ENCODE measurements at places on chromosomes 7 and 10. TPM values are rescaled to one million over a fixed set of nuclear protein-coding genes. Genes with fewer than 3 reads are reported as not detected.
A peak's percentile ranks its signal among the peaks of the same experiment; 100 is the strongest.

DNA sequence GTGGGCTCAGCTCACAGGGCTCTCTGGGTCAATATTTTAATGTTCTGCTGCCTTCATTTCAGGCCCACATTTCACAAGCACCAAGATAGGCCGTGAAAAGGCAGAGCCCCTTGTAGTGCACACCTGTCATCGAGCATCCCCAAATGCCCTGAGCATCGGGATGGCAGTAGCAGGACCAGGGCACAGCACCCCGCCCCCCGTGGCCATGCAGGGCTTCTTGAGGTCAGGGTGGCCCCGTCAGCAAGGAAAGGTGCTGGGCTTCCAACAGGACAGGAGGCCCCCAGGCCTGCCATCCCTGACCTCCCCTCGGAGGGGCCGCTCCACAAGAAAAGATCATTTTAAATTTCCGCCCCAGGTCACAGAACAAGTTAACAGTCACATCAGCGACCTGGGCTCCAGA is 2.9 kb upstream of the CNPY1 start:
- no peaks in the 10 kb centered on the region for H3K27me3 ChIP-seq
- H3K4me3 ChIP-seq, result no peak overlapping the region
- DNase-seq, result no peak
- H3K36me3 ChIP-seq, result no peaks in the 10 kb centered on the region
- H3K4me1 ChIP-seq, result no peaks in the 10 kb centered on the region

CYP17A1 gene
- not detected for total RNA-seq

DNA sequence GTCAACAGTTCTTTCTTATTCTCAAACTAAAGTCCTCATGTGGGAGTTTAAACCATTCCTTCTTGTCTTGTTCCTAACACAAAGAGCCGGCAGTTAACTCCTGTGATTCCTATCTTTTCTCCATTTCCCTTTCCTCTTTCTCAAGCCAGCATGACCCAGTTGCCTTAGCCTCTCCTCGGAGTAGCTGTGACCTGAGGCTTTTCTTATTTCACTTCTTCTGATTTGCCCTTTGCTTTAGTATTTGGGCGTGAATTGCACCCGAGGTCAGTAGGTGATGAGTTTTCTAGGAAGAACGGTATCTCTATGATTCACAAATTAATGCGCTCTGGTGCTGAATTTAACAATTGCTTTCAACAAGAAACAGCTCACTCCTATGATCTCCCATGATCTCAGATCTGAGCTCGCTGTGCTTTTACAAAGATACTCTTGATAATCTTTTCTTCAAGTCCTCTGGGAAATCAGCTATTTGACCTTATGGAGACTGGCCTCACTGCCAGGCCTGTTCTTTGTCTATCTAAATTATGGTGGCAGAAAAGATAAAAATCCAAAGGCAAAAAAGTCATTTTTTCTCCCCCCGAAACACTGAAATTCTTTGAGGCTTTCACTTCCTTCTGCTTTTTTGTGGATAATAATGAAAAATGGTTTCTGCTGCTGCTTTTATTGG is 184.6 kb downstream of the JCAD start:
- no peaks in the 10 kb centered on the region for H3K4me1 ChIP-seq
- no peaks in the 10 kb centered on the region for H3K36me3 ChIP-seq
- no peak overlapping the region for H3K4me3 ChIP-seq
- H3K27ac ChIP-seq, result no peak overlapping the region
- no peak for DNase-seq

DNA sequence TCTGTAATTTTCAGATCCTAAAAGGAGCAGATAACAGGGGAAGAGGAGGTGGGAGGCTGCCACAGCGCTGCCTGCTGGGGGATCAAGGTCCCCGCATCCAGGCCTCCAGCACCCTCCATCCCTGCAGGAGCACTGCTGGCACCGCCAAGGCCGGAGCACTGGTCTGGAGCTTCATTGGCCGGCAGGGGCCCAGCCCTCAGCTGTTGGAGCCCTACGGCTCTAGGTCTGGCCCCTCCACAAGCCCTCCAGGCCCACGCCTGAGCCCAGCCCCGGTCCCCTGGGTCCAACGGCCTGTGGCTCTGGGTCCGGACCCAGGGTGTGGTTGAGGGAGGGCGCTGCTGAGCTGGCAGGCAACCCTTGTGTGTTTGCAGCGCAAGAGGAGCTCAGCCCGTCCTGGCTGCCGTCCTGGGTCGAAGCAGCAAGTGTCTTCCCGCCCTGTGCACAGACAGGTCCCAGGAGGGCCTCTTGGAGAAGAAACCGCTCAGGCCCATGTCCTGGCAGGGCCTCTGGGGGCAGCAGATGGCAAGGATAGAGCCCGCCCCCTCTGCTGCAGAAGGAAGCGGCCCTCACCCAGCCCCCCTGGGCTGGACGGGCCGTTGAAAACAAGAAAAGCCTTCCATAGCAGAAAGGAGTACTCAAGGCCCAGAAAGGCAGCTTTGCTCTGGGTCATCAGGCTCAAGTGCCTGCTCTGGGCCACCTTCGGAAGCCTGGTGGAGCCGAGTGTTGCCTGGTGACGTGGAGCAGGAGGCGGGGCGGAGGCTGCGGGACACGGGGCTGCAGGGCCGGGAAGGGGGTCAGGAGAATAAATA is 54.3 kb upstream of the TNRC18 start:
- H3K27ac ChIP-seq, result no peak overlapping the region
- peaks cover 16% of the 10 kb centered on the region for H3K4me1 ChIP-seq
- peak; percentile 76 for DNase-seq
- H3K27me3 ChIP-seq, result no peaks in the 10 kb centered on the region
- H3K36me3 ChIP-seq, result no peaks in the 10 kb centered on the region
- H3K4me3 ChIP-seq, result no peak overlapping the region

PGAM2 gene
- 1.4 TPM for total RNA-seq

SPAM1 gene
- not detected for total RNA-seq

DNA sequence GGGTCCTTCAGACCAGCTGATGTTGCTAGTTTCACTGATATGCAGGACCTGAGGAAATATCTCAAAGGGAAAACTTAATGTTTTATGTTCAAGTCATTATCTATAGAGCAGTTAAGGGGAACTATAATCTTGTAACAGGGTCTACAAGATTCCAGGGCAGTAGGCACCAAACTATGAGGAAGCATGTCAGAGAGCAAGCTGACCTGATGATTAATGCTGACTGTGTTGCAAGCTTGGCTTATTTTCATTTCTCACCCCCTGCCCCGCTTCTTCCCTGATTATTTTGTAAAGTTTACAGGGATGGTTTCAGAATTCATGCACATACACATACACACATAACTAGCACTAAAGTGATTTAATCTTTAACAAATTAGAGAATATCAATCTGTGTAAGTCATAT is 84.3 kb upstream of the CACNA2D1 start:
- DNase-seq, result no peak
- H3K4me3 ChIP-seq, result no peak overlapping the region

DNA sequence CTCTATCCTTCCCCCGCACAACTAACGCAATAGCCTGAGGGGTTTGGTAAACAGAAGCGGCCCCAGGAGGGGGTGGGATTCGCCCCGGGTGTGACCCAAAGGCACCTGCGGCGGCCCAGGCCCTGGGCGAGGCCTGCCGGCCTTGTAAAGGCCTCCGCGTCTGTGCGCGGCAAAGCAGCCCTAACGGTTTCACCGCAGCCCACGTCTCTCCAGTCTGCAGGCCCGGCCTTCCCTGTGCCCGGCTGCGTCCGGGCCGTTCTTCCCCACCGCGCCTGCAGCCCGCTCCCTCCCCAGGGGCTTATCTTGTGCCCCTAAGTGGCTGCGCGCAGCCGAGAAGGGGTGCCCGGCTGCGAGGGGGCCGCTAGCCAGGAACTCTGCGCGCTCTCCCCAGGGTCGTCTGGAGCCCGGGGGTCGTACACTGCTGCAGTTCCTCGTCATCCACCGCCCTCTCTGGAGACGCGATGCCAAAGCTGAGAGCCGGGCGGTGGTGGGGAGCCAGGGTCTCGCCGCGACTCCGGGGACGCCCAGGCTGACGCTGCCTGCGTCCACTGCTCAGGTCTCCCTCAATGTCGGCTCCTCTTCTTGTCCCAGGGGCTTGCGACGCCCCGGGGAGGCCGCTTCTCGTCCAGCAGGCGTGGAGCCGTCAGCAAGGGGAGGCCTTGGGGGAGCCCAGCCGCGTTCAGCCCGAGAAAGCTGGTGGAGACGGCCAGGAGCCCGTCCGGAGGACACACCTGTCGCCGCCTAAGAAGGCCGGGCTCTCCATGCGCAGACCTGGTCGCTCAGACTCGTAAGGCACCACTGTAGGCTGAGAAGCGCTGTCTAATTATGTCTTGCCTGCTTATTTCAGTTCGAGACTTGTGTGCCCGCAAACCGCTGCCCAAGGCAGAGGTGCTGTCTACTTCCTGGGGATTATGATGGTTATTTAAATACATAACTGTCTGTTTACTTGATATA is 132.3 kb downstream of the SPAG6 start:
- no peaks in the 10 kb centered on the region for H3K36me3 ChIP-seq
- peak; percentile 41 for DNase-seq
- peaks cover 6% of the 10 kb centered on the region for H3K4me1 ChIP-seq
- H3K27ac ChIP-seq, result no peak overlapping the region

DNA sequence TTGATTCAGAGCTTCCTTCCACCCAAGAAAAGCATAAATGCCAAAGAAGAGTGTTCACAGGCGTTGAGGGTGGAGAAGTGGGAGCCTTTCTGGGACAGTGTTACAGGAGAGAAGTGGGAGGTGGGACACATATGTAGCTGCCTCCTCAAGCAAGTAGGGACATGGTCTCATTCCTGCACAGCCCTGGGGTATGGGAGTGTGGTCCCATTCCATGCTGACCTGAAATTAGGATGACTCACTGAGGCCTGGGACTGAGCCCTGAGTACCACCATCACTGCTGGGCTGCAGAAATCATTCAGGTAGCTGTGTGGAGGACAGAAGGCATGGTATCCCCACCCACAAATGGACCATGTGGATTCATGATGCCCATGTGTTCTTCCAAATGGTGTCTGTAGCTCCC is 17.4 kb upstream of the SFTPA1 start:
- no peak overlapping the region for H3K27ac ChIP-seq
- no peaks in the 10 kb centered on the region for H3K27me3 ChIP-seq
- H3K4me1 ChIP-seq, result no peaks in the 10 kb centered on the region
- no peak overlapping the region for H3K4me3 ChIP-seq
- no peak for DNase-seq

- H3K27ac ChIP-seq, result no peak overlapping the region
- no peak for DNase-seq
- H3K4me3 ChIP-seq, result no peak overlapping the region
- H3K36me3 ChIP-seq, result no peaks in the 10 kb centered on the region
These were observed 3.4 kb upstream of the PPP1R9A start for GRCh38 chr7:94903971-94904370.

DNA sequence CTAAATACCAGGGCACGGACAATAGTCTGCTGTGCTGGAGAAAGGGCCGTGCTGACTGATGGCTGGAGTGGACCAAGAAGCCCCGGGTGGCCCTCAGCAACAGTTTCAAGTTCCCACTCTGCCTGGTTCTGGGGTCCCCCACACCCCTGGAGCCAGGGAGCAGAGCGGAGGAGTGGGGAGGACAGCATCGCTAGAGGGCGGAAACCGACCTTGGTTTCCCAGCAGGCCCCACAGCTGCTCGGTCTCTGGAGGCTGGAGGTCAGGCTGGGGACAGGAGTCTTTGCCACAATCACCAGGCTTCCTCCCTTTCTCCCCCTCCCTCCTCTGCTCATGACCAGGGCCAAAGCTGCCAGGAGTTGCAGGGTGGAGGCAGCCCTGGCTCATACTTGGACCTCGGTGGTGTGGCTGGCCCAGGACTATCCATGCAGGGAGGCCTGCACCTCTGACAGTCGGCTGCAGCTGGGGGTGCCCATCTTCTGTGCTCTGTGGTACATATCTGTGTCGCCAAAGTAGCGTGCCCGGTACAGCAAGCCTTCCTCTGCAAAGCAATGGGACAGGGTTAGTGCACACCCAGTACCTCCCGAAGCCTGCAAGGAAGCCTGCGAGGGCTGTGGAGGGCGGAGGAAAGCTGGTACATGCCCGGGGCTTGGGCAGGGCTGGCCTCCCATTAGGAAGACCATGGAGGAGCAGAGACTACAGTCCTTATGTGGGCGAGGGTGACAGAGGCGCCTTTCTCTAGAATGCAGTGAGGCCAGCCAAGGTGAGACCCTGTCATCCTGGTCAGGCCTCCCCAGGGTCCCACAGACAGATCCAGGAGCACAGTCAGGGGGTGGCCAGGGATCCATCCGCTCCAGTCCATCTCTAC is 19.1 kb downstream of the DNAJB12 start:
- H3K27me3 ChIP-seq, result no peaks in the 10 kb centered on the region
- DNase-seq, result no peak
- peaks cover 6% of the 10 kb centered on the region for H3K36me3 ChIP-seq
- H3K4me1 ChIP-seq, result peaks cover 18% of the 10 kb centered on the region

- no peak overlapping the region for H3K27ac ChIP-seq
- no peaks in the 10 kb centered on the region for H3K27me3 ChIP-seq
- H3K36me3 ChIP-seq, result no peaks in the 10 kb centered on the region
- DNase-seq, result no peak
- H3K4me1 ChIP-seq, result no peaks in the 10 kb centered on the region
These were observed 41.4 kb downstream of the NUDCD3 start for GRCh38 chr7:44448922-44449583.

GRCh38 chr7:82886324-82886723 is 276.4 kb downstream of the PCLO start:
- peaks cover 2% of the 10 kb centered on the region for H3K4me1 ChIP-seq
- H3K27ac ChIP-seq, result no peak overlapping the region
- no peak for DNase-seq
- H3K27me3 ChIP-seq, result no peaks in the 10 kb centered on the region
- no peaks in the 10 kb centered on the region for H3K36me3 ChIP-seq

DNA sequence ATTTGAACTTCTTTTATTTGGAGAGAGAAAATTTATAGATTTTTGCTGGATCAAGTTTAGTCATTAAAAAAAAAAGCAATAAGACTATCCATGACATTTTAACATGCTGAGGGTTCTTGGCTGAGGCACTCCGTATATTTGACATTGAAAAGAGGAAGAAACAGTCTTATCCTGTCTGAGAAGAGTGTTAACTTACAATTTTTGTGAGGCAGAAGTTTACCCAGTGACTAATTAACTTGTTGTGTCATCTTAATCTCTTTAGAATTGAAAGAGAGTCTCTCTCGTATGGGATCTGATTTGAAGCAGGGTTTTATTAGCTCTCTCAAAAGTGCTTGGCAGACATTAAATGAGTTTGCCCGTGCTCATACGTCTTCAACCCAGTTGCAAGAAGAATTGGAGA is 39.3 kb downstream of the SEC23IP start:
- DNase-seq, result no peak
- no peaks in the 10 kb centered on the region for H3K4me1 ChIP-seq
- no peaks in the 10 kb centered on the region for H3K27me3 ChIP-seq
- H3K4me3 ChIP-seq, result no peak overlapping the region
- H3K36me3 ChIP-seq, result peaks cover 57% of the 10 kb centered on the region

- no peak overlapping the region for H3K4me3 ChIP-seq
- H3K4me1 ChIP-seq, result no peaks in the 10 kb centered on the region
- no peaks in the 10 kb centered on the region for H3K36me3 ChIP-seq
These were observed 203.0 kb upstream of the MEOX2 start for GRCh38 chr7:15889507-15889906.

DNA sequence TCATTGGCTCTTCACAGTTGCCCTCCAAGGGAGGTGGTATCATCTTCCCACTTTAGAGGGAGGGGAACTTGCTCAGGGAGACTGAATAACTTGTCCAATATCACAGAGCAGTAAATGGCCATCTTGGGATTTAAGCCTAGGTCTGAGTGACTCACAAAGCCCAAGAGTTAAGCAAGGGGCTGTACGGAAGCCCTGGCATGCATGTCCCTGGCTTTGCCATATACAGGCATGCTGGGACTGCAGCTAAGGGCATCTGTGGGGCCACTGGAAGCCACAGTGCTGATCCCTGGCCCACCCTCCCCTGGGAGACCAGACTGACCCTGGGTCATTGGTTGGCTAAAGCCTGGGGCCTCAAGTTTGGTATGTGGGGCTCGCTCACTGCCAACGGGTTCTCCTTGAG is 3.1 kb downstream of the VSIR start:
- H3K27me3 ChIP-seq, result peaks cover 15% of the 10 kb centered on the region
- H3K36me3 ChIP-seq, result no peaks in the 10 kb centered on the region
- peaks cover 2% of the 10 kb centered on the region for H3K4me1 ChIP-seq
- H3K4me3 ChIP-seq, result no peak overlapping the region
- no peak for DNase-seq

MDFIC gene
- 11.4 TPM for total RNA-seq

GRM3 gene
- 3.4 TPM for total RNA-seq
